ENCODE measurements at places on chromosomes 12 and 14. TPM values are rescaled to one million over a fixed set of nuclear protein-coding genes. Genes with fewer than 3 reads are reported as not detected.

Gene IPO4
- total RNA-seq: 149 TPM

Gene BHLHE41
- total RNA-seq: 0.14 TPM

Gene TRIM9
- total RNA-seq: 0.73 TPM

Gene AQP2
- total RNA-seq: not detected

Gene COX8C
- total RNA-seq: not detected

Gene KRT83
- 0.10 TPM for total RNA-seq

All from H7 (cell line).